ENCODE measurements at places on chromosomes 3 and 15. TPM values are rescaled to one million over a fixed set of nuclear protein-coding genes. Genes with fewer than 3 reads are reported as not detected.

ABHD17C gene
- 29.2 TPM for total RNA-seq

SCAANT1 gene
- not detected for total RNA-seq

POLQ gene
- total RNA-seq = 7.4 TPM

ATP13A4 gene
- total RNA-seq = not detected

IL16 gene
- not detected for total RNA-seq

DET1 gene
- total RNA-seq = 5.4 TPM

All from A549 treated with GW870086 at 1 μM for 4 hours (cell line).